Activated CD4-positive, alpha-beta T cell treated with anti-CD3 and anti-CD28 coated beads, Interleukin-2, amount 10 ng/mL, durations not matched to agents 24 days and 14 days (primary cell): ENCODE measurements at places on chromosomes 13 and 19.

DNA sequence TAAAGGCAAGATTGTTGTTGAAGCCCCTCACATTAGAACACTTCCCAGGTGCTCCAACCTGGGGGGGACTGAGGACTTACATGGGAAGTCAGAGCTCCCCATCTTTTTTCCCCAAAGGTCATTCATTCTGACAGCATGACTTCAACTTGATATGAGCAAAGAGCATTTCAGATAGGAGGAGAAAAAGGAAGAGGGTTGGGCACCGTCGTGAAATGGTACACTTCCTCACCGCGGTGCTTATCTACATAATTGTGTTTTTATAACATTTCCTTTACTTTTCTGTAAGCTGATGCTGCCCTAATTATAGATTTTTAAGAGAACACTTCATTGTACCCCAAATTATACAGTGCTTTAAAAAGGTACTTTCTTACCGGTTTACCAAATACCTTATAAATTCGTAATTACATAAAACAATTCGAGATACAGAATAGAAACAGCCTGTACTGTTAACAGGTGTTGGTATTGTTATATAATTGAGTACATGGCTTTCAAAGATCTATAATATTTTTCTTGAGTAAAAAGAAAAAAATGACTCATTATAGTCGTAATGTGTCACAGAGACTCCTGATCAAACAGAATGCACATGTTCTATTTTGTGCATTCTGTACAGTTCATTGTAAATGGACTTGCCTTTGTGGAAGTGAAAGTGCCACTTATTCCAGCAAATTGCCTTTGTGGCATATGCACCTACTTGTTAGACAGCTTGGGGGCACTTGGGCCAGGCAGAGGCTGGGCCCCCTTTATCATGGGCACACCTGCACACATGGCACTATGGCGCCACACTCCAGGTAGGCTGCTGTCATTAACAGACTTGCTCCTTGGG, 81.8 kb downstream of the GGACT start:
- DNase-seq, result no peak

DNA sequence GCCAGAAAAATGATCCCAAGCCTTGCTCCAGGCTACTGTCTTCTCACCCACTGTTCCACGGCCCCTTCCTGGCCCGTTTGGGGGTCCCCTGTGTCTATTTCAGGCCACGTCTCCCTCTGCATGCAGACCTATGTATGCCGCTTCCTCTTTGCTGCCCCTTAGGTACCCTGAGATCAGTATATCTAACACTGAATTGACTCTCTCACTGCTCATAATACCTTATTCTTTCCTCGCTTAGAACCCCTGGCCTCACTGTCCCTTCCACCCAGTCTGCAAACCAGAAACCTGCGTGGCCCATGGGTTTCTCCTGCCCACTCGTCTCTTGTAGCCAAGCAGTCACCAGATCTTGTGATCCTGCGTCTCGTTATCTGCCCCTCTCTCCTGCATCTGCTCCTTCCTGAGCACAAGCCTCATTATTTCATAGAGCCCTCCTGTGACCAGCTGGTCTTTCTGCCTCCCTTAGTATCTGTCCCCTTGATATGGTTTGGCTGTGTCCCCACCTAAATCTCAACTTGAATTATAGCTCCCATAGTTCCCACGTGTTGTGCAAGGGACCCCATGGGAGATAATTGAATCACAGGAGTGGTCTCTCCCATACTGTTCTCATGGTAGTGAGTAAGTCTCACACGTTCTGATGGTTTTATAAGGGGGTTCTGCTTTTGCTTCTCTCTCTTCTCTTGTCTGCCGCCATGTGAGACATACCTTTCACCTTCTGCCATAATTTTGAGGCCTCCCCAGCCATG, 109.0 kb upstream of the RNF113B start:
- DNase-seq, result no peak

DNA sequence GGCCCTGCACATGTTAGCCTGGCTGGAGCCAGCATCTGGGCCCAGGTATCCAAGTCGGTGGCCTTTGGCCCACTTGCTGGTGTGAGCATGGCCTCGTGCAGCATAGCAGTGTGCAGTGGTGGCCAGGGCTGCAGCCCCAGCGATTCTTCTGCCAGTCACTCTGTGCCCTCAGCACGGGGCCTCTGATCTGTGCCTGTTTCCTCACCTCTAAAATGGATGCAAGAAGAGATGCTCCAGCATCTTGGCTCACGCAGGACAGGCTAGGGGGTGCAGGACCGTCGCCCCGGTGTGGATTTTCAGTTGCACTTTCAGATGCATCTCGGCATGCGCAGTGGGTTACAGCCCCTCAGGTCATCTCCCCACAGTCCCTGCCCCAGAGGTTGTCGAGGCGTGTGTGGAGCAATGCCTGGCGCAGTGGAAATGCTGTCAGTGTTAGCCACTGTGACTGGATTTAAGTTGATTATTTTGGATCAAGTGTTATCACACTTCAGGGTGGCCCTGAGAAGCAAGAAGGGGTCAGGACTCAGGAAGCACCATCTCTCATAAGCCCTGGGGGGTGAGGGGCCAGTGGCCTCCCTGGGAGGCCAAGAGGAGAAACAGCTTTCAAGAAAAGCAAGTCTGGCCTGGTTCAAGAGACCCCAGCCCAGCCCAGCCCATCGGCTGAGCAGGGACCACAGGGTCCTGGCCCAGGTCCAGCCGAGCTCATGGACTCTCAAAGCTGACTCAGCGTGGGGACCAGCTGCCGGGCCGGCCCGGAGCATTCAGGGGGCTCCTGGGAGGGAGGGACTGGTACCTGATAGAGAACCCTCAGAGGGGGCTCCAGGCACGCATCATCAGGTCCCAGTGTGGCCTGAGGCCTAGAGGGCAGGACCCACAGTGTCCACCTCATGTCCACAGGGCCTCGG, 27.8 kb downstream of the AP1M1 start:
- DNase-seq, result no peak

DNA sequence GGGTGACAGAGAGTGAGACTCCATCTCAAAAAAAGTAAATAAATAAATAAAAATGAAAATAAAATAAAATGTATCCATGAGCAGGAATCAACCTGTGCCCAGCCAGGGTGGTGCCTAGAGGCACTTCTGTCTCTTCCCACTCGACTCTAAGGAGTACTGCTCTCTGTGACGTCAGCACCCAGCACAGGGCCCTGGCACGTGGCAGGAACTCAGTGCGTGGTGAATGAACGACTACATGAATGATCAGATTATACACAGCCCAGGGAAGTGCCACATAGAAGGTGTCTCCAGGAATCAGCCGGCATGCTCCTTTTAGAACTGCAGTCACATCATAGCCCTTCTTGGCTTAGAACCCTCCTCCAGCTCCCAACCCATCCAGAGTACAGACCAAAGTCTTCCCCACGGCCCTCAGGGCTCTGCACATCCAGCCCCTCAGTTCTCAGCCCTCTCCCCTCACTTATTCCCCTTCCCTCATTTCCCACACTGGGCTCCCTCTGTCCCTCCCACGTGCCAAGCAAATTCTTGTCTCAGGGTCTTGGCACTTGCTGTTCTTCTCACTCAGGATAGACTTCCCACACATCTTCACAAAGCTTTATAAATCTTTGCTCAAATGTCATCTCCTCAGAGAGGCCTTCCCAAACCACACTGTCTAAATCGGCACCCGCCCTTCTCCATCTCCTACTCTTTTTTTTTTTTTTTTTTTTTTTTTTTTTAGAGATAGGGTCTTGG, 4.2 kb downstream of the CLIP3 start:
- DNase-seq, result no peak

DNA sequence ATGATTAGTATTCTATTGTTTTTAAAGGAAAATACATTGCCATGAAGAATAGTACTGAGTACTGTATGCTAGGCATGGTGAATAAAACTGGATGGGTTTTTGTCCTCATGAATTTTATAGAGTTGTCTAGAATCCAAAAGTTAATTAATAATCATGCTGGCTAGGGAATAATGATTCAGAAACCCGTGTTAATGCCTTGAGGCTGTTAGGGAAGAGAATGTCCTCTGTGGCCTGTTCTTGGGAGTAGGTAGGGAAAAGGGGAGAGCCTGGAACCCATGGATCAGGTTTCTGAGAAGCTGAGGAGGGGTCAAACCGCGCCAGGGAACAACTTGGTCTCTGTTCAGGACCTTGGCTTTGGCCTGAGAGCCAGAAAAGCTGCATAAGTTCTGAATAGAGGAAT, 1376.3 kb upstream of the SLC10A2 start:
- no peak for DNase-seq

- DNase-seq, result no peak
Observed at GRCh38 chr13:96796091-96796633, 198.1 kb downstream of the OXGR1 start.

DNA sequence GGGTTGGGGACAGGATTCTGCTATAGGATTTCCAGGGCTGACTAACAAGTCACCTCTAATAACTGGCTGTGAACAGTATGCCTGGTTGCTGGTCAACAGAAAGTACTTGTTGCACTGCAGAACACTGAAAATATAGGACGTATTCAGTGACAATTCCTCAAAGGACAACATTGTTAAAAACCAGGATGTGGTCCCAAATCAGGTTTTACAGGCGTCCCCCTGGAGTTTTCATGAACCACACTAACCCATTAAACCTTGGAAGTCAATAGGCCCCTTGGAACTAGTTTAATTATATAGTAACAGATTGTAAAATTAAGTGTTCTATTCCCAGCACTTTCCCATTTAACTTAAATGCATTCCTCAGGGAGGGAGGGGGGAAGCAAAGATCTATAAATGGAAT, 495.4 kb downstream of the TBC1D4 start:
- no peak for DNase-seq

DNA sequence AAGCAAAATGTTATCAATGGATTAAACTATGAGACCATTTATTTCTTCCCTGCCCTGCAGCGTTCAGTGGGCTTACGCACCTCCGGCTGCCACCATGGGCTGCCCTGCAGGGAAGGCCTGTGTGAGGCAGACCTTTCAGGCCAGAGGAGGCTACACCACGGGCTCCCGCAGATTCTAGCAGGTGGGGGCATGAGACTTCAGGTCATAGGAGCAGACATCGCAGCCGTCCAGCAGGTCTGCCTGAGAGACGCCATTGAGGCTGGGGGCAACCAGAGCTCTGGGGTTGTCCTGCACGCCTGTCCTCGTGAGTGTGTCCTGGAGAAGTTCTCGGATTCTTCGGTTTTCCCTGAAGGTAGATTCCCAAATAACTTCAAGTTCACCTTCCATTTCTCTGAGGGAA, 9.4 kb upstream of the SLC7A9 start:
- DNase-seq, result no peak

DNA sequence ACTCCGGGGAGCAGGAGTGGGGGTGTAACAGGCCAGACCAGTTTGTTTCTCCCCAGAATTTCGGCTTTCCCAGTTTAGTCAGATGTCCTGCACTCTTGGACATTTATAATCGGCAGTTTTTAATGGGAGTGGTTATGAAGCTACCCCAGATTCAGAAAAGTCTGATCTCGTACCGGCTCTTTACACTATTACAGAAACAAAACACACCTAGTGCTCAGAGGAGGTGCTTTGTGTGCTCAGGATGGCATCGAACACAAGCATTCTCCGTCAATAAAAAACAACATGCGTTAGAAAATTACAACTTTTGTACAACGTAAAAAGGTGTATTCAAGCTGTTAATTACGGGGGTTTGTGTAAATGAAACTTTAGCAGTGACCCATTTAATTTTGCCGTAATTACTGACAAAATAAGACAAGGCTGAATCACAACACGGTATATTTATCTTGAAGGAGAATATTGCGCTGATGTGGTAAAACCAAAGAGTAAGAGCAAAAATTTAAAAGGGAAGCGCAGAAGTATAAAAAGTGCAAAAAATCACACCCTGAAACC, 6.6 kb upstream of the SOX1 start:
- no peak for DNase-seq

DNA sequence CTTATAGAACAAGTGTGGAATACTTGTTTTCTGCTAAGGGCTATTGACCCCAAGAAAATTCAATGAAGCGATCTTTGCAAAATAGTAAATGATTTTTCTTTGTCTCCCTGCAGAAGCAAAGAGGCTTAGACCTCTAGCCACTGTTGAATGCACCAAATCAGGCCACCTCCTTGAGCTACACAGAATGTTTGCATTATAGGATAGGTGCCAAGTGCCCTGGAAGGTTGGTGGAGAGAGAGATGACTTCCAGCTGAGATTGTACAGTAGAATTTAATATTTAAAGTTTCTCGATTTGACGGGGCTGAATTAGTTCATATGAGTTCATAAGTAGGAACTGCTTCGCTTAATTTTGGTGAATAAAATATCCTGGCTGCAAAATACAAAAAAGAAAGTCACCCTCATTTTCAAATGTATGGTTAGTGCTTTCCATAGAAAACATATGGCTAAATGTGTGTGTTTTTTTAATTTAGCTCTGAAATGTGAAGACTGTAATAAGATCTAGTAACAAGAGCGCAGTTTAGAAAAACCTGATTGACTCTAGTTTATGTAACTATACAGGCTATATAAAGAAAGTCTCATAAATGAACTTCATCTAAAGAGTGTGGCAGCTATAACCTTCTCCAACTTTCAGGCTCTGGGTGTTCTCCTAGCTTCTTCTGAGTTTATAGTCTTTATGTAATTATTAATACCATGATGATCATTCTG, 41.6 kb downstream of the LRCH1 start:
- DNase-seq, result no peak

DNA sequence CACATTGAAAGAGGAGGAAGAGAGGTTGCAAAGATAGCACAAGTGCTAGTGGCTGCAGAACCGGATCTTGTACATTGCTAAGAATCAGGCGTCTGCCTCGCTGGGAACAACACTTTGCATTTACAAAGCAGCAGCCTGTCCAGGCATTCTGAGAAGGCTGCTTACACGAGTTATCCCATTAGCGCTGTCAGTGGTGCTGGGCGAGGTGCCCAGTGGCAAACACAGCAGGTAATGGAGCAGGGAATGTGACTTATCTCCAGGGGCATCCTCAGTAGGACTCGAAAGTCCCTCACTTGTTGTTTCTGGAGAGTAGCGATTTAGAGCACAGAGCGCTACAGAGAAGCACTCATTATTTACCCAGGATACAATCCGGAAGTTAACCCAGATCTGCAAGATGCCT, 209.6 kb downstream of the OLFM4 start:
- DNase-seq, result no peak

DNA sequence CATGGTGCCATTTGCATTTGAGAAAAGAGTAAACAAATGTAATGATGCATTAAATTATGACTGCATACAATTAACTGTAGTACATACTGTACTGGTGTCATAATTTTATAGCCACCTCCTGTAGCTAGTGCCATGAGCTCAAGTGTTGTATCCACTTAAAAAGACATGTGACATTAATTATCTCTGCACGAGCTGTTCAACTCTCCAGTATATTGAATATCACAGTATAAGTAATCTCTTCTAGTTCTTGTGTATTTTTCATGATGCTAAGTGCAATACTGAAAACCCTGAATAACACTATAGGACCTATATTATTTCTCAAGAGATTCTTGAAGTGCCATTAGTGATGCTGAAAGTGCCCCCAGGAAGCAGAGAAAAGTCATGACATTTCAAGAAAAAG, 387.3 kb downstream of the PCDH17 start:
- no peak for DNase-seq
